ELF-1 (cell line): ENCODE measurements at places on chromosomes 3 and 15.
A peak's percentile ranks its signal among the peaks of the same experiment; 100 is the strongest.

DNA sequence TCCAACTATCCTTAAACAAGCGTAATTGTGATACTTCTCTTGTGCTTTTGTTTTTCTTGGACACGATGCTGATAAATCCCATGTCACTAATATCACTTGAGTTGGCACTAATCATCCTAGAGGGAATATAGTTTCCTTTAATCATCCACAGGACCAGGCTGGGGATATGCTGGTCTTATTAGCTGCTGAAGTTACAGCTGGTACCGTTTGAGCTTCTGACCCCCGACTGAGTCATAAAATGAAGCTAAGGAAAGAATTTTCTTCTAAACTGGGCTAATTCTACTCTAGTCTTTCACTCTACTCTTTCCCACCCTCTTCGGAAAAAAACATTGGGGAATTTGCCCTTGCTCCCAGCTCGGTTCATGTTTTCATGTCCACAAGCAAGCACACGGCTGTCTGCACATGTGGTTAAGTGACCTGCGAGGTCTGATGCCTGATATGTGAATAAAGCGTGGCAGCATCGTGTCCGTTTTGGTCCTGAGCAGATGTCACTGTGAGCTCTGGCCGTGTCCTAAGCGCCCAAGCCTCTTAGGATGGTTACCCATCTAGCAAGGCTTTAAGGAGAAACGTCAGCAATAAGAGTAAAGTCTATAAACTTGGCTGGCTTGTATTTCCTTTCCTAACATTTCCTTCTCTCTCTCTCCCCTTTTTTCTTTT lies 223.7 kb downstream of the ITPR1 start:
- no peak for DNase-seq

- DNase-seq = no peak
Observed at GRCh38 chr3:65483011-65483410, 555.7 kb downstream of the MAGI1 start.

DNA sequence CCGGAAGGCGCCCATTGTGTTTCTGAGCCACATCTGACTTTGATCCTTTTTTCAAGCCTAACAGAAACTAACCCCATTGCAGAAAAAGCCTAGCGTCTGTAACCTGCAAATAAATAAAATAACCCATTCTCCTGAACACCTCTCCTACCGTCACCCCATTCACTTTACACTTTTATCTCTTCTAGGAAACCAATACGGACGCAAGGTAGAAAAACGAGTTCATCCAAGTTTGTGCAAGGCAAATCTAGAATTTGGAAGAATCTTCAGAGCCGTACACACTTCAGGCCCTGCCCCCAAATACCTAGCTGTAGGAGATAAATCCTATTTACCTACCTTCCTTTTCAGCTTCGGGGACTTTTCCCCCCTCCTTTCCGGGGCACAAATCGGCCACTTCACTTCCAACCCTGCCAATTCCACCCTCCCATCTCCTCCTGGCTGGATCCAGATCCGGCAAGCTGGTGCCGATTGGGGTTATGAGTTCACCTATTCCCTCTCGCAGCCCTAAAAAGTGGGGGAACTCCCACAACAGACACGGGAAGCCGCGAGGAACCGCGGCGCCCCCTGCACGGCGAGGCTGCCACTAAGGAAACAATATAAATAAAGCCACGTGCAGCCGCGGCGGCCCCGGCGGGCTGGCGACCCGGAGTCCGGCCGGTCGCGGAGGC lies 987 bp downstream of the PRTG start:
- peak; percentile 43 for DNase-seq

DNA sequence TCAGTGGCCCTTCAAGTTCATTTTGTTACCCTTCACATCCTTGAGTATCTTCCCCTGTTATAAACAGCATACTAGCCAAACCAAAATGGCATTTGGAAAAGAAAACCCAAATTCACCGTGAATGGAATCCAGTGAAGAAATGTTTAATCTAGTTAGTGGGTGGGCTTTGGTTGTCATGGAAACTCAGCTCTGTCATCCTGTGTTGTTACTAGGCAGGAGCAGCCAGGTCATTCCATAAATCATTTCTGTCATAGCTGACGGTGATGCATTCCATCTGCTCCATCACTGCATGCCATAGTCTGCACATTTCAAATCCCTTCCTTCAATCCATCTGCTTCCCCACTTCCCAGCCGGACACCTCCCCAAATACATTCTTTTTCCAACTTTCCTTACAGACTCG lies 140.4 kb upstream of the CGNL1 start:
- DNase-seq = peak; percentile 31

DNA sequence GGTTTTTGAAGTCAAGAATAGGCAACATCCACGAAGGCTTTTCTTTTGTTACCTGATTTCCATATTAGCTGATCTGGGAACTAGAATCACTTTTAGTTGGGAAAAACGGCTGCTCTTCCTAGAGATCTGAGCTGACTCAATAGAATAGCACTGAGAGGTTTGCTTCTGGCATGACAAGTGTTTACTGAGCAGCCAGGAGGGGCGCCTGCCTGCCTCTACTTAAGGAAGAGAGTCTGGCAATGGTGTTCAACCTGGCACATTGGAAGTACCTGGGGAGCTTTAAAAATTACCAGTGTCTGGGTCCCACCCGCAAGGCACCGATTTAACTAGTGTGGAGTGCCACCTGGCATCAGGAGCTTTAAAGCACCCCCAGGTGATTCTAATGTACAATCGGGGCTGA lies 34.4 kb downstream of the FAM43A start:
- DNase-seq = no peak

GRCh38 chr15:98040146-98040545 lies 79.6 kb downstream of the ARRDC4 start:
- no peak for DNase-seq

- peak; percentile 18 for DNase-seq
Observed at GRCh38 chr3:69385123-69385722, 665 bp downstream of the FRMD4B start.

DNA sequence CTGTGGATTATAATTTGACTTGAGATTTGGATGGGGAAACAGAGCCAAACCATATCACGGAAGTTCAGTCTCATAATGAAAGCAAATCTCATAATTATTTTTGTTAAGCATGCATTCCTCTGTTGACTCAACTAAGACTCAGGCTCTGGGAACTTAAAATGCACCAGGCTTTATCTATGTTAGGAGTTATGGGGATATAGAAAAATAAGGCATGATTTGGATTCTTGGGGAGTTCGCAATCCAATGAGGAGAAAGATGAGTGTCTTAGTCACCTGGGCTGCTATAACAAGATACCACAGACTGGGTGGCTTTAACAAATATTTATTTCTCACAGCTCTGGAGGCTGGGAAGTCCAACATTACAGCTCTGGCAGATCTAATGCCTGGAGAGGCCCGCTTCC lies 89.4 kb upstream of the TJP1 start:
- DNase-seq = no peak

GRCh38 chr3:32203854-32204253 lies 34.6 kb upstream of the CMTM8 start:
- DNase-seq = no peak

DNA sequence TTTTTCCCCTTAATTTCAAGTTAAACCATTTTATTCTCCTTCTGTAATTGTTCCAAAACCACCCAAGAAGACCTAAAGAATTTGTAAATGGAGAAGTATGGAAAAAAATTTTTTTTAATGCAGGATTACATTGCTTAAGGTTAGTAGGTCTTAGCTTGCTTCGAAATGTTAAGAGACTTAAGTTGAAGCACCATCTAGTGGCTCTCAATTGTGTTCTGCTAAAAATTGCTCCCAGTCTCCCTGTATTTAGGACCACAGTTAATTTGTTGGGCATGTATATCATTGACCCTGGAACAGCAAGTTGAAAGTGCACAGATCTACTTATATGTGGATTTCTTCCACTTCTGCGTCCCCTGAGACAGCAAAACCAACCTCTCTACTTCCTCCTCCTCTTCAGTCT lies 32.4 kb downstream of the CD200R1L start:
- DNase-seq = no peak

DNA sequence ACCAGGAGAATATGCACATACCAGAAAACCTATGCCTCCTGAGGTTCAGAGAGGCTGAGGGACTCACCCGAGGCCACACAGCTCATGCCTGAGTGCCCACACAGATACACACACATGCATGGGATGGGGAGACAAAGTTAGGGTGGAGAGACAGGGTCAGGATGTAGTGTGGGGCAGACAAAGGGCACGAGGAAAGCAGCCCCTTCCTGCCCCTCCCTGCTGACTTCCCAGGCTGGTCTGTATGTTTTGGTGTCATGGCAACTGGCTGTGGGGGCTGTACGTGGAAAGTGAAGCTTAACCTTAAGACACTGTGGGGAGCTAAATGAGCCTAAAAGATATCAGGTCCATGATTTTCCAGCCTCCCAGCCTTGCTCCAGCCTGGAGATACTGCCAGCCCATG lies 57.8 kb downstream of the EPHB3 start:
- DNase-seq = no peak

DNA sequence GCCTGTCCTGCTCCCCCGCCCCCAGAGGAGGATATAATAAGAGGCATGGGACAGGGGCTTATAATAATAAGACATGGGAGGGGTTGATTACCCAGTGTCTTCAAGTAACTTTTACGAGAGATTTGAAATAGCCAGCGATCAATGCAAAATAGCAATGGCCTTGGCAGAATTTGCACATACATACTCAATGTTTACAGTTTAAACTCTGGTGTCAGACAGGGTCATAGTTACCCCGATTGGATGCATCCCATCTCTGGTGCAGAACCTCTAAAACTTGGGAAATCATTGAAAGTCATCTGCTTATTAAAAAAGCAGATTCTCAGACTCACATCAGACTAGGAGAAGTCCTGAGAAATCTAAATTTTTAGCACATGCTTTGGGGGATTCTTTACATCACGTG lies 61.0 kb downstream of the TRAK1 start:
- DNase-seq = no peak

DNA sequence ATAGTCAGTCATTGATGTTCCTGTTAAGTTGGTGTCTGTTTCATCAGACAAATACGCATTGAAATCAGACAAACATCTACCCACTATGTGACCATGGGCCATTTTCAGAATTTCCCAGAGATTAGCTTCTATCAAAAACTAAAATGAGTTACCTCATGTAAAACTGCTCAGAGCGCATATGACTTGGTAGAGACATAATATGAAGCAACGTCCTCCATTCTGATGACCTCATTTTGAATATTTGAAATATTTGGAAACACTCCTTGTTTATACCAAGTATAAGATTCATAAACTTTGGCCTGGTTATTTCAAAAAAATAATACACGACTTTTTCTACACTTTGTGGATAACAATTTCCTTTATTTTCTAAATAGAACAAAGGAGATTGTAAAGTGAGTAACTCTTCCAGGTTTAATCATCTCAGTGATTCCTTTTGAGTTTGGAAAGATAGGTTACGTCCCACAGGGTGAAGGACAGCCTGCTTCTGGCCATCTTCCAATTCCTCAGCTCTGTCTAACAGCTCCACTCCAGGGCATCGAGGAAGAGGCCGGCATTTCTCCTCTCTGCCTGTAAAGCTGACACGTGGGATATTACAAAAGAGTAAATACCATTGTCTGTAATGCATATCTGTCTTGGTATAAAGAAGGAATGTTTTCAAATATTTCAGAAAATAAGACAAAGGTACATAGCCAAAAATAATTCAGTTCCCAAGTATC lies 122.6 kb downstream of the CADM2 start:
- no peak for DNase-seq
